ENCODE measurements at places on chromosomes 12 and 14.

DNA sequence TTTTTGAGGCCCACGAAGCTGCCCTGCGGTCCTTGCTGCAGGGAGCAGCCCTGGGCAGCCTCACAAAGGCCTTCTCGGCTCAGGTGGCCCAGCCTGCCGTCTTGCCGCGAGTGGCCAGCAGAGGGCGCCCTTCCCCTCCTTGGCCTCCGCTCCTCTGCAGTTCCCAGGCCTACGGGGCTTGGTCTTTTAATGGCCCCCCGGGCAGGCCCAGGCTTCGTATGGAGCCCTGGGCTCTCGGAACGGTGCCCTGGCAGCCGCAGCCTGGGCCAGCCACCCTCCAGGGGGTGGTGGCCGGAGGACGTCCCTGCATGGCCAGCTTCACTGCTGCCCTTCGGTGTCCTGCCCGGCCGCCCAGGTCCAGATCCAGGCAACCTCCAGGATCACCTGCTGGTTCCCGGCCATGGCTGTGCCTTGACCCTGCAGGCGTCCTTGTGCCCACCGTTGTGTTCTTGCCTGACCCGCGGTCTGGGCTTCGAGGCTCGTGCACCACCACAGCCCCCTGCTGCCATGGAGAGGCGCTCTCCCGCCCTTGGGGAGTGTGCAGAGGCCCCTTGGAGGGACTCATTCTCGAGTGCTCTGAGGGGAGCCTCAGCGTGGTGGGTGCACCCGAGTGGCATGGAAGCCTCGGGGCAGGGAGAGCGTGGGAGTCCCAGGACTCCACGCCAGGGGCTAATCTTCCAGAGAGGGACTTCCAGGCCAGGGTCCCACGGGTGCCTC, 9.4 kb downstream of the ASPG start:
- DNase-seq = peak; percentile 6

DNA sequence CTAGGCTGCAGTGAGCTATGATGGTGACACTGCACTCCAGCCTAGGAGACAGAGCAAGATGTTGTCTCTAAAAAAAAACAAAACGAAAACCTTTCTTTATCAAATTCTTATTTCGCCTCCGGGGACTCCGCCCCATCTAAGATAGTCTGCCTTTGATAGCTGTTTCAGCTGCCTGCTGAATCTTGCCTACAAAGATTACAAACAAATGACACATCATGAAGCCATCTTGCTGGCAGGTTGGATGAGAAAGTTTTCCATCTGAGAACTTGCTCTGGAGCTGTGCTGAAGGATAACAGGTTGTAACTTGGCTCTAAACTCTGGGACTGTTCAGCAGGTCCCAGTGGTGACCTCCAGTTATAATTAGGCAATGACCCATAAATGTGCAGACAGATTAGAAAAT, 41.8 kb upstream of the AEBP2 start:
- no peak for DNase-seq

GRCh38 chr12:4908684-4909409, 858 bp upstream of the KCNA1 start:
- DNase-seq = no peak

- DNase-seq = no peak
Observed at GRCh38 chr12:113101751-113102150, 33.8 kb downstream of the RASAL1 start.

GRCh38 chr12:127431594-127431993, 835.4 kb upstream of the TMEM132C start:
- DNase-seq = no peak

GRCh38 chr14:51239813-51240803, at the start of gene TMX1:
Gene TMX1 (plus strand): TSS chr14:51240247. CDS start chr14:51240293, 46 bp downstream.
- DNase-seq = peak; percentile 82

DNA sequence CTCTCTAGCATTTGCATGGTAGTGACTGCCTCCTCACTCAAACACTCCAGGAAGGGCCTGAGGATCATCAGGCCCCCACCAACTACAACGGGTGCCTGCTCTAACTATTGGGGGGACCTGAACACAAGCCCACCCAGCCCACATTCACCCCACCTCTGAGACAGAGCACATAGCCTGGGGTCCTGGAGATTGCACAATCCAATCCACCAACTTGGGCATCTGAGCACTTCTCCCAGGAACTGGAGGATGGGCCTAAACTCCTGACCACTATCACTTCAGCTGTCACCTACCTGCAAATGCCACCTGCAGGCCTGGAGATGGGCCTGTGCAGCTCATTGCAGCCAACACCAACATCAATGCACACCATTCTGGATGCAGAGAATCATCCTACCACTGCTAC, 66.6 kb downstream of the TMTC3 start:
- no peak for DNase-seq

GRCh38 chr12:97967831-97968230, 505.2 kb downstream of the RMST start:
- no peak for DNase-seq

DNA sequence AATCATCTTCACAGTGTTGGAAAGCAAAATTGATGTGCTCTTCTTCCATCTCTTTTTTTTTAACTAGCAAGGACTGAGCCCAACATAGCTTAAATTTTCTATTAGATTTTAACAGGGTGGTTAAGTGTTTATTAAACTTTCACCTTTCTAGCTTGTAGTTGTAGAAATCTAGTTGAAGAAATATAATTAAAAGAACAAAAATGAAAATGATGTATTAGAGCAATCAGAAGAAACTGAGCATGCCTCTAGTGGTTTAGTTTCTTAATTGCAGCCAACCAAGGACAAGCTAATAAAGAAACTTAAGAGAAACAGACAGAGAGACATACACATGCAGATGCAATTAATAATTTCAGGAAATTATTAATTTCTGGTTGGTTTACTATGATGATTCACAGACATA, 673.0 kb upstream of the LMO3 start:
- DNase-seq = no peak
